Stimulated activated naive B cell treated with anti-CD40 and anti-IgM and Interleukin-4, amounts not matched to agents 10 μg/mL and 1 μg/mL and 100 μg/mL, for 72 hours (primary cell): ENCODE measurements at places on chromosomes 3 and 15.

DNA sequence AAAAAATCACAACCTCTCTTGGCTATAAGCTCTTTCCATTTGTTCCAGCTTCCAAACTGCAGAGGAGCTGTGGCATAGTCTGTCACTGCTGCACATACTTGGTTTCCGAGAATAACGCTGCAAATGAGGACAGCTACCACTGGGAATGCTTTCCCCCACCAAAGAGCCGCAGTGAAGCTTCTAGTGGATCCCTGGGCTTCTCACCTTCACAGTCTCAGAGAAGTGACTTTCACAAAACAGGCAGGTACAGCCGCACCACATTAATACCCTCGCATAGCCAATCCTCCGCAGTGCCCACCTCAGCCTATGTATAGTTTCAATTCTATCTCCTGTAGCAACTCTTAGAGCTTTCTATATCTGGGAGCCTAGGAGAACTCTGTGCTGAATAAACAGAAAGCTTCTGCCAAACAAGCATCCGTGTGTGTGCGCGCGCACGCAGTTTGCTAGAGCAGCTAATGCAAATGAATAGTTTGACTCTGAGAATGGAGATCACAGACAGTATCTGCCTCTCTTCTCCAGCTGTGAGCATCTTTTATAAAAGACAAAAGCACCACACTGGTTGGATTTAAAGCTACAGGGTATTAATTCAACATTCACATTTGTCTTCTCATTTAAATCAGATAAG is 81.9 kb upstream of the PLXND1 start:
- no peak for DNase-seq

GRCh38 chr15:81182031-81182755 is 14.5 kb upstream of the IL16 start:
- no peak for DNase-seq

GRCh38 chr3:186826976-186827857 is 15.3 kb upstream of the ADIPOQ start:
- peak; percentile 83 for DNase-seq

DNA sequence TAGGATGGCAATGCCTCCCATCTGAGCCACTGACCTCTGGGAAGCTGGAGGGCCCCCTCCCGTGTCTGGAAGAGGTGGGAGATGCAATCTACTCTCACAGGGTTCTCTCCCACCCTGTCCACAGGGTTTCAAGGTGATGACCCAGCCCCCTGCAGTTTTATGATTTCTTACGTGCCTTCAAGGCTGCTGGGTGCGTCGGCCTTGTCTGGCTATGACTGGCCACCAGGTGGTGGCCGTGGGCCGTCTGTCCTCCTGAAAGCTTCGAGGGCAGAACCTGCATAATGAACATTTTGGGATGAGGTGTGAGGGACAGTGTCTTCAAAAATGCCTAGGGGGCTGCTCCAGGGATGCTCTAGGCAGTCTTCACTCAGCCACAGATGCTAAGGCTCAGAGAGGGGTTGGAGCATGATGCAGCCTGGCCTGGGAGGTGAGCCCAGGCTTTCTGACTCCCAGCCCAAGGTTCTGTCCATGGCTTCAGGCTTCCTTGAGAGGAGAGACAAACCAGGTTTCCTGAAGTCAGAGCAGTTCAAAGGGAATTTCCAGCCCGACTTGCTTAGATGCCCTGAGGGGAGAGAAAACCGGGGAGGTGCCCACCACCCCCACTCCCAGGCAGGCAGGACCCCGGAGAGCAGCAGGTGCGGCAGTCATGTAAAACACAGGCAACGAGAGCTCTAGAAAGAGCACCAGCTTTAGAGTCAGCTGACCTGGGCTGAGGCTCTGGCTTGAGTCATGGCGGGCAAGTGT is 18.7 kb downstream of the ISG20 start:
- no peak for DNase-seq

DNA sequence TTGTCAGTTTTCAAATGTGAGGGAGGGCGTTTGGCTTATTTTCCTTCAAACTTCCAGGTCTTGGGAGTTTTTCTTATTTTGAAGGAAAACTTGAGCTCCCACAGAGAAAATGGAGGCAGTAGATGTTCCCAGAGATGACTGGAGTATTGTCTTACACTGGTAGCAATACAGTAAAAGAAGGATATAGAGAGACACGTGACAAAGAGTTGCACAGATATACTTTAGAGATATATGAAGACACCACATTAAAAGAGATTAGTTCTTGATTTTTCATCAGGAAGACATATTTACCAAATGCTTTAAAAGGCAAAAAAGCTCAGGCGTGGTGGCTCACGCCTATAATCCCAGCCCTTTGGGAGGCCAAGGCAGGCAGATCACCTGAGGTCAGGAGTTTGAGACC is 490.9 kb downstream of the FOXP1 start:
- DNase-seq, result no peak

DNA sequence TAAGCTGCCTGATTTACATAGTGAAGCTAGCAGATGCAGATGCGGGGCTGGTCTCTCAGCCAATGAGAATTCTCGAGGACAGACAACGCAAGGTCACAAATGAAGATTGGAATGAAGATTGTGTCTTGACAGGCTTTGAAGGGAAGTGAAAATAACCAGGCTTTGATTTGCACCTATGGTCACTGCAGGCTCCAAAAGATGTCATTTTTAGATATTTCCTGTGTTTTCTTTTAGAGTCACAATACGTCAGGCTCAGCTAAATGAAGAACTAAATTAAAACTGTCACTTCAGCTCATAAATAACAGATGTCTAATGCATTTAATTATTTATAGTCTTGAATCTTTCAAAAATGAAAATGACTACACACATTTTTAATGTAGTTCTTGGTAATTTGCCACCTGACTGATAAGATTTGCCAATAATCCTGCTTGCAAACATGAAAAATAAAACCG is 99.5 kb downstream of the SQOR start:
- no peak for DNase-seq

DNA sequence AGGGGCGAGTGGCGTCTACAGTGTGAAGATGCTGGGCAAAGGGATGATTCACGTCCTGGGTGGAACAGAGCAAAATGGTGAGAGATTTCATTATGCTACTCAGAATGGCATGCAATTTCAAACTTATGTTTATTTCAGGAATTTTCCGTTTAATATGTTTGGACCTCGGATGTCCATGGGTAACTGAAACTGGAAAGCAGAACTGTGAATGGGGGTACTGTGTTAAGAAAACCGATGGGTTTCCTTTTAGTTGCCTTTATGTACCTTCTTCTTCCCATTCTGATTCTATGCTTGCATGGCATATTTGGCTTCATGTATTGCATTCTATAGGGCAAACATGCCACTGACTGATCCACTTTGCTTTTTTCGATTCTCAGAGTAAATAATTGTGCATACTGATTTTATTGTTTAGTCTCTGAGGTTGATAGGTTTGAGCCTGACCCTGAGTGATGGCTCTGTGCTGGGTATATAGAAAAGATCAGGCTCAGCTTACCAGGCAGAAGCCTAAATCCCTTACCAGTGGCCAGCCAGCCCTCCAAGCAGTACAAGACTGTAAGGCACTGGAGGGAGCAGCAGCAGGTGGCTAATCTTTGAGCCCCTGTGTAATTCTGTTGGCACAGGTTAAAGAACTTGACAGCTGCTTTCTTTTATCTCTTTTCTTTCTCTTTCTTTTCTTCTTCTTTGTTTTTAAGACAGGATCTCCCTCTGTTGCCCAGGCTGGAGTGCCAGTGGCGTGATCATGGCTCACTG is 4.5 kb downstream of the QTRT2 start:
- no peak for DNase-seq

GRCh38 chr3:155208183-155208800 is 85.2 kb downstream of the STRIT1 start:
- no peak for DNase-seq

GRCh38 chr15:101175401-101175800 is 76.4 kb downstream of the CHSY1 start:
- DNase-seq, result no peak

GRCh38 chr15:33492434-33493052 is 181.8 kb downstream of the RYR3 start:
- no peak for DNase-seq

GRCh38 chr15:98782801-98783200 is 134.5 kb downstream of the IGF1R start:
- no peak for DNase-seq

DNA sequence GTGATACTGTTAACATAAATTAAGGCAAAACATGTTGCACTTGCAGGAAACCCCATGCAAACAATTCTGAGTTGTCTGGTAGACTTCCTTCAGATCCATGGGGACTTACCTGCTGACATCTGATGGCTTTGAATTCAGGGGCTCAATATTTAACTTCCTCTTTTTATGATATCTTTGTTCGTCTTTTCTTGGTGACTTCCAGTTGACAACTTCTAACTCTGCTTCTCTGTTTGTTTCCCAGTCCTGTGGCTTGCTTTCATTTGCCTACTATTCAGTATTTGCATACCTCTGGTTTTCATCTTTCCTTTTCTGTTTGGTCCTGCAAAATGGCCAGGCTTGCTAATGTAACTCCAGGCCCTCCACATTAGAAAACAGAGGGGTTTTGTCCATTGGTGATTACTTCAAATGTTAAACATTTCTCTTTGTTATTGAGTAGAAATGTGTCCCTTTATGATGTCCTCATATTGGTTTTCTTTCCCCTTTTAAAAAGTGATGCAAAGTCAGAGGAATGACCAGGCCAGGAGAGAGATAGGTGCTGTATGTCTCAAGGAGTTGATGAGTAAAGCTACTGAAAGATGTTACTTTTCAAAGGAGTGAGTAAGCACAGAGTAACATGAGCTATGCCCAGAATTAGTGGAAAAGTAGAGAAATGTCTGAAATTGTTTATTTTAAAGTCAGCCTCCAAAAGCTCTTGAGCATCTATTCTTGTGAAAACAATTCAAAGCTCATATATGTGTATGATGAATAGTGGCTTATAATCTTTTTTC is 335.9 kb downstream of the LPP start:
- peak; percentile 7 for DNase-seq

GRCh38 chr3:97021778-97022177 is 207.4 kb downstream of the EPHA6 start:
- DNase-seq, result no peak

GRCh38 chr3:105274958-105275357 is 91.8 kb upstream of the ALCAM start:
- no peak for DNase-seq

DNA sequence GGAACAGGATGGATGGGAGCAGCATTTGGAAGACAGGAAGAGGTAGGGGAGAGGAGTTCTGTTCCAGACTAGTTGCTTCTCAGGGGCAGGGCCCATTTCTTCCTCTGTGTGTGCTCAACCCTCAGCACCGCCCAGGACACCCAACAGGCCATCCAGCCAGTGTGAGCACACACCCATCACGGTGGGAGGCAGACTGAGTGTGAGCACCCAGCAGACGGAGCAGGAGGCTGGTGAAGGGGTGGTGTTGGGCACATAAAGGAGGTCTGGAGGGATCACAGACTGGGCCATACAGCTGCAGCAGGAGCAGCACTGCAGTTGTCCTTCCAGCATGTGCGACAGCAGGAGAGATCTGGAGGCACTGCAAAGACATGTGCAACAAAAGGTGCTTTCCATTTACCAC is 88.4 kb upstream of the PLXNA1 start:
- no peak for DNase-seq

DNA sequence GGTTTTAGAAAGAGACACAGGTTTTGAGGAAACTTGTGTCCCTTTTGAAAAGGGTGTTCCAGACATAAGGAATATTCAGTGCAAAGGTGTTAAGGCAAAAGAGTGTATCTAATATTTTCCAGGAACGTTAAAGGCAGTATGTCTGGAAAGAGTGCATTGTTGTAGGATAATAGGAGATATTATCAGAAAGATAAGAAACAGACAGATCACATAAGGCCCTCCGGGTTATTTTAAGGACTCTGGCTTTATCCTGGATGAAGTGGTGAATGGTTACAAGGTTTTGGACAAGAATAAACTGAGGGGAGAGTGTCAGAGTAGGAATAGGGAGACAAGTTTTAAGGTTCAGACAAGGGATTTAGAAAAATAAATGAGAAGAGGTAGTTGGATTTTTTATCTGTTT is 493.7 kb upstream of the GRM7 start:
- DNase-seq, result no peak

DNA sequence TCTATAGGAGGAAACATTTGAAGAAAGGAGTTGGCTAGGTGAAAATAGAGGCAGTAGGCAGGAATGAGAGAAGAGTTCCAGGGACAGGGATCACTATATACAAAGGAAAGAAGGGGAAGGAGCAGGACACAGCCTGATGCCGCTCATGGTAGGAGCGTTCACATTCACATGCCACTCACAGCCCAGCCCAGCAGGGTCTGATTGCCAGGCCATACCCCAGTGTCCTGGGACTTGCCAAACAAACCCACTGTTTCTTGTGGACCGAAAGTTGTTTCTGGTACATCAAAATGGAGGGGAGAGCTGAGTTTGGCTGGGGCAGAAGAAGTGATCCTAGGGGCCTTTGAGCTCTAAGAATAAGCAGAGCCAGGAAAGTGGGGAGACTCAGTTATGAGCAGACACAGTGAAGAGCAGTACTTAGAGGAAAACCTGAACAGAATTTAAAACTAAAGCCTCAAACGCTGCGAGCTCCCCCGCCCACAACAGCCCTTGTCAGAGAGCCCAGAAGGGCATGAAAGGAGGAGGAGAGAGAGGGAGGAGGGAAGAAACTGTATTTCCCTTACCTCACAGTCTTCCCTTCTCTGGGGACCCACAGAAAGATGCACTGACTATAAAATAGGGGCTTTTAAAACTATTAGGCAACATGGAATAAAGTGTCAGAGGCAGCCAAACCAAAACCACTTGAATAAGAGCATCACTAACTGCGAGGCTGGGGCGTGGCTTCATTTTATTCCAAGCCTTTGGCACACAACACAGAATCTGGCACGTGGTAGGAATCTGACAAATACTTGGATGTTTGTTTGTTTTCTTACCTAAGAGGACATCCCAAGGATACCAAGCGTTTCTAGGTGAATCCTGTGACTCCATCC is 129.0 kb downstream of the RPL22L1 start:
- no peak for DNase-seq

GRCh38 chr15:101167753-101168462 is 83.9 kb downstream of the CHSY1 start:
- no peak for DNase-seq

DNA sequence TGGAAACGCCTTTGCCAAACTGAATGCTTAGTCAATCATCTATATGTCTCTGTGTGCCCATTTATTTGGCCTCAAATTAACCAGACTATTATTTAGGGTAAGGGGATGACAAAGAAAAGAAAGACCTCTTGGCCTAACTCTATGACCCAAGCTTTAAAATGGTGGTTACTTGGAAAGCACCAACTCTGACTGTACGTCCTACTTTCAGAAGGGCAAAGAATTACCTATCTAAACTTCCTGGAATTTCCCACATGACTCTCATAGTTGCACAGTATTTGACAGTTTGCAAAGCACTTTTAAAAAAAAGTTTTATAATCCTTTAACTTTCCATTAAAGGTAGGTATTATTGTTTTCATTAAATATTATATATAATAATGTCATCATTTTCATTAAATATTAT is 6.3 kb upstream of the MTHFS start:
- no peak for DNase-seq

GRCh38 chr3:143648218-143648617 is 200.1 kb downstream of the SLC9A9 start:
- DNase-seq, result no peak

GRCh38 chr3:26920646-26921478 is 298.3 kb downstream of the LRRC3B start:
- no peak for DNase-seq

- DNase-seq, result no peak
Observed at GRCh38 chr3:78724859-78725258, 1042.9 kb downstream of the ROBO1 start.

- no peak for DNase-seq
Observed at GRCh38 chr3:45948311-45948781, 5.1 kb downstream of the CXCR6 start.

- DNase-seq, result no peak
Observed at GRCh38 chr15:35753486-35753885, 207.5 kb upstream of the DPH6 start.
